ENCODE measurements at places on chromosomes 3 and 15.

DNA sequence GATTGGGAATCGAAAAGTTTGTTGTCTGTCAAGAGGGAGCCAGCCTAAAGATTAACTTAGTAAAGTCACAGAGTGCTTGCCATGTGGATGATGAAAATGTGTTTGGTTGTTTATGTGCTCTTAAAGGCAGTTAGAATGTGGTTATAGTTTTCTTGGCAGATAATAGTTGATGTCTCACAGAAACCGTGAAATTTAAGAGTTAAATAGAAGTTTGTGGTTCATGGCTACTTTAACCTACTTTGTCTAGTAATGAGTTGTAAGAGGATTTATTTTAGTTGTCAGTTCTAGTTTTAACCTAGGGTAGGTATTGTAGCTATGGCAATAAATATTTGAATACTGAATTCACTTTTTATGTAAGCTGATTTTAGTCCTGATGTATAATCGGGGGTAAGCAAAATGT, 36.4 kb upstream of the EIF3J start:
- no peak for DNase-seq

DNA sequence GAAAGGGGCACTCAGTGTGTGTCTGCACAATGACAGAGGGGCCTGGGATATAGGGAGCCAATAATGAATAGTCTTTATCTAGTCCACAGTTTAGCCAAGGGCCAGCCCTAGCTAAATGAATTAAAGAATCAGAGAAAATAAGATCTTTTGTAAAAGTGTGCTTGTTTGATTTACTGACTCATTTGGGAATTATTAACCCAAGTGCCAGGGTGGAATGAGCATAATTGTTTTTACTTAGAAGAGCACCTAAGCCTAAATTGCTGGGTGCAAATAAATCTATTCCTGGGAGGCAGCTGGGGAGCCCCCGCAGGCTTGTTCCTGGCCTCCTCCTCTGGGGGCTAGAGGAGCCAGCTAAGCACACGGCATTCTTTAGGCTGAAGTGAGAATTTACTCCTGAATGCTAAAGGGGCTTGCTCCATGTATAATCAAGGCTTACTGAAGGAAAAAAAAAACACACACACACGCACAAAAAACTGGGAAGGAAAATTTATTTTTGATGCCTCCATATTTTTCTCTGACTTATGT, 405.3 kb upstream of the SUCLG2 start:
- DNase-seq: no peak

- no peak for DNase-seq
These were observed 250.5 kb downstream of the ADAMTSL3 start for GRCh38 chr15:83904107-83905040.

GRCh38 chr3:10395671-10396070, 74.8 kb upstream of the SEC13 start:
- no peak for DNase-seq

GRCh38 chr3:99108508-99108907, 207.0 kb upstream of the DCBLD2 start:
- DNase-seq: no peak

GRCh38 chr3:37739579-37740290, 121.9 kb upstream of the CTDSPL start:
- DNase-seq: no peak

GRCh38 chr3:111548092-111548491, 6.1 kb downstream of the CD96 start:
- DNase-seq: no peak

DNA sequence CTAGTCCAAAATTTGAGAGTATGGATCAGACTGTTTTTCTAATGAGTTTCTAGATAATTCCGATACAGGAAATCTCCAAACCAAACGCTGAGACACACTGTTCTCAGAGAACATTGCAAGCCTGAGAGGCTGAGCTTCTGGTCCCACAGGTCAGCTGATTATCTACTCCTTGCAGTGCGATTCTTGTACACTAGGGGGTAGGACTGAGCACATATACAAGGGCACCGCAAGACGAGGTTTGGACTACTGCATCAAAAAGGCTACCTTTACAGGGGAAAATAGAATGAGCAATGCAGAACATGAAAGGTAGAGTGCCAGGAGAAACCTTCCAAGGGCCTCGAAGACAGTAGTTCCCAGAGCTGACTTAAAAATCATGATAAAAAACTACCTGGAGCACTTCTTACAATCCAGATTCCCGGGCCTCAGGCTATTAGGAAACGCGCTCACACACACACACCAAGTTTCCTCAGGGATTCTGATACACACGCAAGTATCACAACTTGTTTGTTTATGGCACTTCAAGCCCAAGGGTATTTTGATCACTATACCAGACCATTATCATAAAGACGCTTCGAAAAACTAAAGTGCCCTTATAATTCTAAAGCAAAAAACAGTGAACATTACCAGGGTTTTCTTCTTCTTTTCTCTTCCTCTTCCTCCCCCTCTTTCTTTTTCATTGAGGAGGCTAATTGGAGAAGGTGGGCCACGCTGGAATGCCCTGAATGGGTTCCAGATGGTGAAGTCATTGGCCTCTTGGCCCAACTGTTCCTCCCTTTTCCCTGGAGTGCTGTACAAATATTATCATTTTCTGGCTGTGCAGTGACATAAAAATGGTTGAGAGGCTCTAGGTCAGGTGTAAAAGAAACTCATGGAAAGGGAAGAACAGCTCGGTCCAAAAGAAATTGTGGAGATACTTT, 61.8 kb downstream of the SLC12A8 start:
- peak; percentile 40 for DNase-seq

DNA sequence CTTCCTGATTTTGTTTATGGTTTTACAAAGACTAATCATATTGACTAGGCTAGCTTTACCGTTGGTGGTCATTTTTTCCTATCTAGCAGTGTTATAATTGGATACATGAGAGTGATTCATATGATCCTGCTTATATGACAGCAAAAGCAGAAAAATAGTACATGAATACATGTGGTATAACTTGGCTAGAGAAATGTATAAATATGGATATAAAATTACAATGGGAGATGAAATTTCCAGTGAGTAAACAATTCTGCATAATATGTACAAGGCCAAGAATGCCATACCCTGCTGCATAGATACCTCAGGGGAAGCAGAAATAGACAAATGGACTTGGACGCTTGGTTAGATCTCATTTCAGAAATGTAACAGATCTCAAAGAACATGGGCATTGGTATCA, 103.1 kb downstream of the DTWD1 start:
- no peak for DNase-seq

- no peak for DNase-seq
These were observed 76.3 kb upstream of the NR2F2 start for GRCh38 chr15:96254173-96254572.

DNA sequence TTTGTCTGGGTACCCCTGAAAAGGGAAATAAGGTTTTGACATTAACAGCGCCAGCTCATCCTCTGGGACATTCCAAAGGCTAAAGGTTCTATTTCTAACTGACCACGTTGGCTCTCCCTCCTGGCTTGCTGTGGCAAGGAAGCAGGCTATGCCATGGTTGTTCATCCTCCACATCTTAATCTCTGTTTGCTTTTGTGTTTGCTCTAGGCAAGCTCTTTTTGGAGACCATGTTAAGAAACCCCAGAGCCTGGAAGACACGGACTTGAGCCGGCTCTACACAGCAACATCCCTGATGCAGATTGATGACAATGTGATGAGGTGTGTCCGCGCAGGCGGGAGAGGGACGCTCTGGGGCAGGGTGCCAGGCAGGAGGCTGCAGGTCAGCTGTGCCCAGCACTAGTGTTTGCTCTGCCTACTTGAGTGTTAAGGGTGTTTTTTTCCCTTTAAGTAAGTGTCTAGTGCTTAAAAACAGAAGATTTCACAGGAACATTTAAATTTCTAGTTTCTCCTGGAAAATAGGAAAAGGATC, 33.3 kb downstream of the RLBP1 start:
- DNase-seq: no peak

DNA sequence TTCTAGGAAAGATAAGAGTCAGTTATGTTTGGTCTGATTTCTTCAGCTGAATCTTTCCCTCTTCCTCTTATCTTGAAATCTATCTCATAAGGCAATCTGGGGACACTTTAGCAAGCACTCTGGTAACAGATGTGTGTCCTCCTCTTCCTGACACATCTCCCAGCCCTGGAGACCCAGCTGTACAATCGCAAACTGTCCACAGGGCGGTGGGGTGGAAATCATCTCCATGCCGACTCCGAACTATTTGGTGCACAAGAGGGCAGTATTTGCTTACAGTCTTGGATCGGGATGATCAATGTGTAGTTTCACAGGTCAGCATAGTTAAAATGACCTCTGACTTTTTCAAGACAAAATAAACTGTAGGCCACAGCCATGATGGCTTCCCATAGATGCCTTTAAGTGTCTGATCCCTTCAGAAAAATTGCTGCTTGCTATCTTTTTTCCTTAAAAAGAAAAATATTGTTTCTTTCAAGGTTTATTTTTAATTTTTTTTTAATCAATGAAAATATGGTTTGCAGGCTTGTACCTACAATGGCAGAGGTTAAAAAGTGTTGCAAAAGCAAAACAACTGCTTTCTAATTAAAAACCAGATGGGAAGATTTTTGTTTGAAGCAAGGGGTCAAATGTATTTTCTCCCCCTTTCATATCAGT, 17.7 kb downstream of the EEFSEC start:
- no peak for DNase-seq

GRCh38 chr3:190288836-190289235, 33.4 kb downstream of the CLDN1 start:
- no peak for DNase-seq

DNA sequence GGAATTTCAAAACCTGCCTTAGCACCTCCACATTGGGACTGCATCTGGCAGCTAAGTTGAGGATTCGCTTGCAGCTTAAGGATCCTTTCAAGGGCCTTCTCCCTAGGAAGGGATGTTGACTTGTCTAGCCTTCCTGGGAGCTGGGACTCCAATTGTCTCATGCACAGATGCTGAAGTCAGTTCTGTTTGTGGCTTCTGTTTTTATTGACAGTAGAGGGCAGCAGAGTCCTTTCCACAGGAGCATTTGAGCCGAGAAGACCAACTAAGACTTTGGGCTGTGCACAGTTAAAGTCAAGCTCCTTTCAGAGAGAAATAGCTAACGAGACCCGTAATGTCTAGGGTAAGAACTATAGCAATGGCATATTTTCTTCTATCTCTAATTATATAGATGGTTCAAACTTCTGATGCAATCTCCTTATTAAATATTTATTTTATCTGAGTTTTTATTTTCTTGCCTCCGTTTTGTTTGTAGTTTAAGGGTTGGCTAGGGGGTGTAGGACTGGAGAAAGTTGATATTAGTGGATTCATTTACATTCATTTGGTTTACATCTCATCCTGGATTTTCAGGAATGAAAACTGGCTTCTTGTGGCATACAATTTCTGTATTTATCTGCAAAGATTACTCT, 59.7 kb upstream of the KBTBD8 start:
- DNase-seq: peak; percentile 1

DNA sequence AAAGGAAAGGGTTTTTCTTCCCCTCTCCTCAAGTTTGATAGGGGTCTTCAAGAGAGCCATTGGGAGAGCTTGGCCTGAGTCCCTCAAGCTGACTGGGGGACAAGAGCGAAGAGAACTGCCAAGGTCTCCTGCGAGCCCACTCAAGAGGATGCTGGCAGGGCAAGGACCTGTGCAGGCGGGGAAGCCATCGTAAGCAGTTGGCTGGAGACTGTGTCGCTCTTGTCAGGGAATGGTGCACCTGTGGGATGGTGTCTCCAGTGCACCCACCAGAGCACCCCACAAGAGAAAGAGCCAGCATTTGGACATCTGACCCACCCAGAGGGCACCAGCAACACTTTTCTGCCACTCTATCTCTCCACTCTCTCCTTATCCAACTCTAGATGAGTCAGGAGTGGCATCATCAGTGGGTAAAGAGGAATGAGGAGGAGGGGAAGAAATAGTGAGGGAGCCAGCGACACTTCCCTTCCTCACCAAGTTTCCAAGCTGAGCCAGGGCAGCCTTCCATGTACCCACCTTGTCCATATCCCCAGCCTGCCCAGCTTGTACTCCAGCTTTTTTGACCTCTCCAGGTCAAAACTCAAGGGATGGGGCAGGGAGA, 13.6 kb upstream of the XIRP1 start:
- no peak for DNase-seq

GRCh38 chr3:194244167-194244566, 107.0 kb downstream of the CPN2 start:
- no peak for DNase-seq
